SK-N-DZ (cell line): ENCODE measurements at places on chromosomes 1 and 21.
A peak's percentile ranks its signal among the peaks of the same experiment; 100 is the strongest.

GRCh38 chr1:12124693-12125421 is 41.9 kb upstream of the TNFRSF1B start:
- peak; percentile 34 for DNase-seq

GRCh38 chr1:229661022-229661877 is 35.2 kb downstream of the URB2 start:
- DNase-seq = peak; percentile 62

DNA sequence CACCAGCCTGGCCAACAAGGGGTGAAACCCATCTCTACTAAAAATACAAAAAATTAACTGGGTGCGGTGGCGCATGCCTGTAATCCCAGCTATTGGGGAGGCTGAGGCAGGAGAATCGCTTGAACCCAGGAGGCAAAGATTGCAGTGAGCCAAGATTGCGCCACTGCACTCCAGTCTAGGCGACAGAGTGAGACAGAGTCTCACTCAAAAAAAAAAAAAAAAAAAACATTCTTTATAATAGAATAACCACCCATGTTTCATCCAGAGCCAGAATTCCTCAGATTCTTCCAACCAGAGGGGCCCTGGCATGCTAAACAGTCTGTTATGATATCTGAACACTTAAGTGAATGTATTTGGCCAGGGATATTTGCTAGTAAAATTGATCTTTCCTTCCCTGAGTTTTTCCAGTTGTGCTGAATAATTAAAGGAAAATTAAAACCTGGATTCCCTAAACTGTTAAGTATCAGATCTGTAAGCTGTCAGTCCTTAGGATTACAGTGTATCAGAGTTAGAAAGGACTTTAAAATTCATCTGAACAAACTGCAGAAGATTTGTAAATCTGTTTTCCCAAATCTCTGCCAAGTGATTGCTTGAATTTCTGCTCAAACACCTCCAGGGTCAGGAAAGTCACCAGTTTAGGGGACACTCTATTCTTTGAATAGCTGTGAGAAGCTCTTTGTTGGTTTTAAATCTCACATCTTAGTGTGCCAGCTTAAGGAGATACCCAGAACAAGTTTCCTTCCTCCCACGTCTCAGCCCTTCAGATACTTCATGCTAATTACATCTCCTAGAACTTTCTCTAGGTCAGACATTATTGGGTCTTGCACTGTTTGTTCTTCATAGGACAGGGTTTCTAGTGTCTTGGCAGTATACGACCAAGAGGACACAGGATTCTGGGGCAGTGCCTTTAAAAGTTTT is 84.6 kb upstream of the BMP8A start:
- DNase-seq = no peak

DNA sequence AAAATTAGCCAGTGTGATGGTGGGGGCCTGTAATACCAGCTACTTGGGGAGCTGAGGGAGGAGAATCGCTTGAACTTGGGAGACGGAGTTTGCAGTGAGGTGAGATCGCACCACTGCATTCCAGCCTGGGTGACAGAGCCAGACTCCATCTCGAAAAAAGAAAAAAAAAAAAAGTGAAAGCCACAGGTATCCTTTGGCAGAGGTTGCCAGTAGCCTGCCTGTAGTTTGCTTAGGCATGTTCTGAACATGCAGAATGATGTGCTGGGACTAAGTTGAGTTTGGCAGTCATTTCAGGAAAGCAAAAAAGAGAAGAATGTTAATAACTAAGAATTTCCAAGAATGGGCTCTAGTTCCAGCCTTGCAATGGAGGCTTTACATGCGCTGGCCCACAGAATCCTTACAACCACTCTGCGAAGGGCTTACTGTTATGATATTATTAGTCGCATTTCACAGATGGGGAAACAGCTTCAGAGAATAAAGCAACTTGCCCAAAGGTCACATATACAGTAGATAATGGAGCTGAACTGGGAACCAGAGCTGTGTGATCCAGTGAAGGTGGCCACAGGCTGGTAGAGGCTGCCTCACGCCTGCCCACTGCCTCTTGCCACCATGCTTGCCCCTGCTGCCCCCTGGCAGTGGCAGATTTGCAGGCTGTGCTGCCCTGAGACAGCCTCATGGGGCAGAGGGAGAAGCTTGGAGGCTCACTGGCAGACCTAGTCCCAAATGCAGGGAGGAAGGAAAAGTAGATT is 66.5 kb upstream of the LYST start:
- DNase-seq = no peak

DNA sequence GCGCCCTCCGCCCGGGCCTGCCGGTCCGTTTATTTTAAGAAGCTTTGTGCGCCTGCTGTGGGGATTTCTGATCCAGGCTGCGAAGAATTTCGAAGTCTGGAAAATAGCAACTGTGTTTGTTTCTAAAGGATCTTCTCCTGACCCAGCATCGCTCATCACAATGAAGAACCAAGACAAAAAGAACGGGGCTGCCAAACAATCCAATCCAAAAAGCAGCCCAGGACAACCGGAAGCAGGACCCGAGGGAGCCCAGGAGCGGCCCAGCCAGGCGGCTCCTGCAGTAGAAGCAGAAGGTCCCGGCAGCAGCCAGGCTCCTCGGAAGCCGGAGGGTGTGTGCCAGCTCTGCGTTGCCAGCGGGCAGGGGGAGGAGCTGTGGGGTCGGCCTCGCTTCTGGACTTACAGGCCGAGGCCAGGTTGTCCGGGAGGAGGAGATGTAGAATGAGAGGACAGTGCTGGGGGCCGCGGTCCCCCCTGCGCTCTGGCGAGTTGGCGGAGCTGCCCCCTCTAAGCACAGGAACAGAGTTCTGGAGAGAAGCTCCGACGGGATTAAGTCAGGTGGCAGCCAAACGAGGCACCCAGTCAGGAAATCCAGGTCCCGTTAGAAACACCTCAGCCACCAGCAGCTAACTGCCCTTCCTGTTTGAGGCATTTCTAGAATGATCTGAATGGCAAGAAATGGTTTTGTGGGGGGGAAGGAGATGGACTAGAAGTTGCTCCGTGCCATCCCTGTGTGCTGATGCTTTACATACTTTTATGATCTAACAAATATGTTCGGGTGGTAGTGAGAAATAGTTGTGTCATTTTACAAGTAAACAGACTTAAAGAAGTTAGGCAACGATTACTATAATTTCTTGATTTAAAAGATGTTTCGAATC is 948 bp downstream of the TXLNA start:
- DNase-seq = peak; percentile 22

DNA sequence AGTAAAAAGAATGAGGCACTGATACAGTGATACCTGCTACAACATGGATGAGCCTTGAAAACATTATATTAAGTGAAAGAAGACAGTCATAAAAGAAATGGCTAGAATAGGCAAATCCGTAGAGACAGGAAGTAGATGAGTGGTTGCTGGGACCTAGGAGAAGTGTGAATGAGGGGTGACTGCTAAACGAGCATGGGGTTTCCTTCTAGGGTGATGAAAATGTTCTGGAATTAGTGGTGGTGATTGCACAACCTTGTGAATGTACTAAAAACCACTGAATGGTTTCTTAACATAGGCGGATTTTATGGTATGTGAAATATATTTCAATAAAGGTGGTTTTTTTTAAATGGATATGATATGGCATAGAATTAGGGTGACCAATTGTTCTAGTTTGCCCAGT is 12.6 kb upstream of the SERINC2 start:
- no peak for DNase-seq

DNA sequence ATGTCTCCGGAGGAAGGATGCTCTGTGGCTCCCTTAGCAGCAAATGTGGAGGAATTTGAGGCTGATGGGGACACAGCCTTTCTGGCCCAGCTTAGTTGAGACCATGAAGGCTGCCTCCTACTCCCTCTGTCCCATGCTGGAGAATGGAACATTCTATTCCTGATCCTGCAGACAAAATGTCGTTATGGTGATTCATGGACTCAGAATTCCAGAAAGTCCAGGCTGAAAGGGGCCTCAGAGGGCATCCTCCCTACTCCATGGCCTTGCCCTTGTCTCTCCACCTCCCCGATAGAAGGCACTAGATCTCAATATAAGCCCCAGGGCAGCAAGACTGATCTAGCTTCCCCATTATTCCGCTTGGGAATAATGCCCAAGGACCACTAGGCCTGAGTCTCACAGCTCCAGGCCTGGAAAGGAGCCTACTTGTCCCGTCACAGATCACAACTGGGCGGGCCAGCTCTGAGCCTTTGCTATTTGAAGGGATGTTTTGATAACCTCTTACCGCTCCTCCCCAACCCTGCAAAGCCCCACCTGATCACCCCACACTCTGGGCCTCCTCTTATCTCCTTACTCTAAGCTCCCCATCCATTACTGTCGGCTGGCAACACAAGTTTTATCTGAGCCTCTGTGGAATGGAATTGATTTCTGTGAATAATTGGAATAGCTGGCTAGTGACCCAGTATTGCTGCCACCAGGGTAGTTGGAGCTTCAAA is 52.8 kb upstream of the TRABD2B start:
- DNase-seq = no peak

GRCh38 chr1:211812584-211812983 is 18.0 kb downstream of the LPGAT1 start:
- no peak for DNase-seq

- DNase-seq = no peak
Observed at GRCh38 chr1:214360116-214360515, 79.2 kb downstream of the SMYD2 start.

- no peak for DNase-seq
Observed at GRCh38 chr21:42277593-42277992, 37.6 kb downstream of the TFF3 start.
